Thoracic aorta (tissue), 2 donors: ENCODE measurements at places on chromosomes 3 and 15.

DNA sequence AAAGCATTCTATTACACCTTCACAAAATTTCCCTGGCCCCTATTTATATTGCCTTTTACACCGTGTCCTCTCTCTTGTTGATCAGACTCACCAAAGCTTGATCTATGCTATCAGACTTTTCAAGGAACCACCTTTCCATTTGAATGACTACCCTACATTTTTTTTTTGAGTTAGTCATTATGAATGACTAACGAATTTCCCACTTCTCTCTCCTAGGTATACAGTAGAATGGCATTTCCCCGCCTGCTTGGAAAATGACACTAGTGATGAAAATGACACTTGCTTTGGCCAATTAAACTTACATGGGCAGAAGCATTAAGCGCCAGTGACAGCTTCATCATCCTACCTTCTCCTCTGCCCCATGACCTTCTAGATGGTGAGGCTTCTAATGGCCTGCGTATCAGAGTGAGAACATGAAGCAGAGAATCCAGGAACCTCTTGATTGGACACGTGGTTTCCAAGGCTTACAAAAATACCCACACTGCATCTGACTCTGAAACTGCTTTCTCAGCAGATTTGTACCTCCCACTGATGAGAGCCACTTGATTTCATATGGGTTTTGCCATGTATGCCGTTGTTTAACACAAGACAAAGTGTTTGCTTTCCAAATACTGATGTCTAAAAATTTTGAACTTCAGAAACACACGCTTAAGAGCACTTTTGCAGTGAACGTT, 370.5 kb downstream of the CTNNB1 start:
- no peaks in the 10 kb centered on the region for H3K36me3 ChIP-seq
- H3K4me1 ChIP-seq, result no peaks in the 10 kb centered on the region
- no peak for DNase-seq
- H3K27me3 ChIP-seq, result no peaks in the 10 kb centered on the region
- H3K27ac ChIP-seq, result no peak overlapping the region

DNA sequence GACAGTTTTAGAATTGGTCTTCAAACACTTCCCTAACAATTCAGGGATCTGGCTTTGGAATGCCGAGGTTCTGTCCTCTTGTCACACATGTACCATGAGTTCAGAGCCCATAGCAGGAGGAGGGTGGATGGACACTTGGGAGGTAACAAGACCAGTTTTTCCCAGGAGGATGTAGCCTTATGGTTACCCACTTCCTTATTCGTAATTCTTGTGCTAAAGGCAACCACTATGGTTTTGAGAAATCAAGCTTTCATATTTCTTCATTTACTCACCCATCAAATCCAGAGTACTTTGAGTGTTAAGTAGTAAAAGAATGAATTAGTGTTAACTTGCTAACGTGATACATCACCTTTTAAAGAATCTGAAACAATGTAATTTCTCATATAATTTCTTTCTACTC, 479.6 kb upstream of the ALCAM start:
- no peaks in the 10 kb centered on the region for H3K36me3 ChIP-seq
- no peak for DNase-seq
- H3K4me3 ChIP-seq, result no peak overlapping the region
- no peaks in the 10 kb centered on the region for H3K27me3 ChIP-seq
- no peak overlapping the region for H3K27ac ChIP-seq

DNA sequence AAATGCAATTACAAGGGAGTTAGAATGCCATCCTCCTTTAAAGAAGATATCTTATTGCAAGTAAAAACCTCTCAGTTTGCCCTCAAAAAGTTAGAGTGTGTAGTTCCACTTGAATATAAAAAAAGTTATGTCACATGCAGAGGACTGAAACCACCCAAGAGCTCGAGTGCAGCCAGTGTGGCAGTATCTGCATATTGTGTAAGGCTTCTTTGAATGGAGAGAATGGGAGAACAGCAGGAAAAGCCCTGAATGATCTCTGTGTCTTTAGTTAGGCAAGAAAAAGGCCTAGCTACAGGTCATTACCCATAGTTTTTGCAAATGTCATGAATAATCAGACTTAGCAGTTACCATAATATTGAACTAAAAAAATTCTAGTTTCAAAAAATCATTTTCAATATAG, 13.9 kb upstream of the TEX9 start:
- no peaks in the 10 kb centered on the region for H3K4me1 ChIP-seq
- no peaks in the 10 kb centered on the region for H3K27me3 ChIP-seq
- H3K27ac ChIP-seq, result no peak overlapping the region
- no peak overlapping the region for H3K4me3 ChIP-seq

DNA sequence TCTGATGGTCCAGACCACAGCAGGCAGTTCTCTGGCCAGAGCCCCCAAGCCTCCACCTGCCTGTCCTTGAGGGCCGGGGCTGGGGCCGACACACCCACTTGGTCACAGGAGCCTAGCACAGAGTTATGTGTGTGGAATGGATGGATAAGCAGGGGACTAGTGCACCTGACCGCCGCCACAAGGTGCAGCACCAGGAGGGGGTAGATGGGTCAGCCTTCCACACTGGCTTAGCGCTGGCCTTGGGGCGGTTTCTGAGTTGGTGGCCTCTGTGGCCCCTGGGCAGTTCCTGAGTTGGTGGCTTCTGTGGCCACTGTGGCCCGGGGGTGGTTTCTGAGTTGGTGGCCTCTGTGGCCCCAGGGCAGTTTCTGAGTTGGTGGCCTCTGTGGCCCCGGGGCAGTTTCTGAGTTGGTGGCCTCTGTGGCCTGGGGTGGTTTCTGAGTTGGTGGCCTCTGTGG, 75.8 kb downstream of the FBLN2 start:
- no peaks in the 10 kb centered on the region for H3K27me3 ChIP-seq
- no peak for DNase-seq
- no peaks in the 10 kb centered on the region for H3K36me3 ChIP-seq
- H3K4me3 ChIP-seq, result no peak overlapping the region
- no peak overlapping the region for H3K27ac ChIP-seq
- no peaks in the 10 kb centered on the region for H3K4me1 ChIP-seq

GRCh38 chr3:113228498-113229286, 17.3 kb downstream of the BOC start:
- no peaks in the 10 kb centered on the region for H3K36me3 ChIP-seq
- H3K27ac ChIP-seq, result no peak overlapping the region
- H3K4me1 ChIP-seq, result peaks cover 9% of the 10 kb centered on the region
- no peaks in the 10 kb centered on the region for H3K27me3 ChIP-seq
- no peak overlapping the region for H3K4me3 ChIP-seq

- H3K27ac ChIP-seq, result no peak overlapping the region
- H3K27me3 ChIP-seq, result no peaks in the 10 kb centered on the region
- no peak overlapping the region for H3K4me3 ChIP-seq
Measured at GRCh38 chr3:64253689-64254088, 28.4 kb upstream of the PRICKLE2 start.

DNA sequence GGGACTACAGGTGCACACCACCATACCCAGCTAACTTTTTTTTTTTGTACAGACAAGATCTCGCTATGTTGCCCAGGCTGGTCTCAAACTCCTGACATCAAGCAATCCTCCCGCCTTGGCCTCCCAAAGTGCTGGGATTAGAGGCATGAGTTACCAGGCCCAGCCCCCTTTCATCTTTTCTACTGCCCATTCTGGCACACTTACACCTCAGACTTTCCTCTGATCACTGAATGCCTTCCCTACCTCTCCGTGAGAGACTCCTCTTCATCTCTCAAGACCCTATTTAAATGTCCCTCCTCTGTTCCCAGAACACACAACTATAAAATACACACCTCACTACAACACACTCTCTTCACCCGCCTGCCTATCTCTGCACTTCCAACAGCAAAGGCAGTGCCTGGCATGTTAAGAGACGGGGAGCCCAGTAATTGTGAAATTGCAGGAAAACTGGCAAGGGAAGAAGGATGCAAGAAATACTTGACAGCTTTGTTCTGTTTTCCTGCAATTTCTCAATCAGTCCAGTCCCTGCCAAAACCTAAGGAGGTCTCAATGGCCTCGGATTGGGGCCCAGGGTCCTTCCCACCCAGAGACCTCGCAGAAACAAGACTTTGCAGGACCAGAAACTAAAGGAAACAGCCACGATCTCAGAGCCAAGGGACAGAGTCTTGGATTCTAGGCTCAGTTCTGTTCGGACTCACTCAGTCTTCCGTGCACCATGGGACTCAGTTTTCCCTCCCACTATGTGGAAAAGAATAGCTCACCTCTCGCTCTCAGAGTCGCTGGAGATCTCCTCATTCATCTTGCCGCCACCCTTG, 849 bp downstream of the RRP9 start:
- H3K36me3 ChIP-seq, result peaks cover 13% of the 10 kb centered on the region
- no peaks in the 10 kb centered on the region for H3K27me3 ChIP-seq
- peak overlapping the region; percentile 86 for H3K4me3 ChIP-seq

GRCh38 chr3:102238362-102238761, 196.5 kb upstream of the ZPLD1 start:
- no peak overlapping the region for H3K27ac ChIP-seq
- no peaks in the 10 kb centered on the region for H3K27me3 ChIP-seq
- H3K36me3 ChIP-seq, result no peaks in the 10 kb centered on the region
- DNase-seq, result no peak
- no peak overlapping the region for H3K4me3 ChIP-seq

DNA sequence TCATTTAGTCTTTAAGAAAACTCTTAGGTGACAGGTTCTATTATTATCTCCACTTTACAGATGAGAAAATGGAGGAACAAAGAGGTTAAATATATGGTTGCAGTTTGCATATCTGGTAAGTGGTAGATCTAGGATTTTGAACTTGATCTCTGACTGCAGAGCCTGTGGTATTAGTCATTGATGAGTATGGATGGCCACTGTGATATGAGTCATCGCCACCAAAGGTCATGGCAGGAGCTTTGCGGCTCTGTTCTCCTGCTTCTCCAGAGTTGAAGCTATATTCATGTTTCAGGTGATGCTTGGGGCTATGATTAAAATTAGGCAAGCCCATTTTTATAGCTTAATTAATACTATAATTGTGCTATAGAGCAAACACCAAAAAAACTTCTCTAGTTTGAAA, 306.2 kb upstream of the DPPA4 start:
- no peak overlapping the region for H3K4me3 ChIP-seq
- no peaks in the 10 kb centered on the region for H3K4me1 ChIP-seq
- no peaks in the 10 kb centered on the region for H3K36me3 ChIP-seq
- no peak overlapping the region for H3K27ac ChIP-seq
- H3K27me3 ChIP-seq, result no peaks in the 10 kb centered on the region

DNA sequence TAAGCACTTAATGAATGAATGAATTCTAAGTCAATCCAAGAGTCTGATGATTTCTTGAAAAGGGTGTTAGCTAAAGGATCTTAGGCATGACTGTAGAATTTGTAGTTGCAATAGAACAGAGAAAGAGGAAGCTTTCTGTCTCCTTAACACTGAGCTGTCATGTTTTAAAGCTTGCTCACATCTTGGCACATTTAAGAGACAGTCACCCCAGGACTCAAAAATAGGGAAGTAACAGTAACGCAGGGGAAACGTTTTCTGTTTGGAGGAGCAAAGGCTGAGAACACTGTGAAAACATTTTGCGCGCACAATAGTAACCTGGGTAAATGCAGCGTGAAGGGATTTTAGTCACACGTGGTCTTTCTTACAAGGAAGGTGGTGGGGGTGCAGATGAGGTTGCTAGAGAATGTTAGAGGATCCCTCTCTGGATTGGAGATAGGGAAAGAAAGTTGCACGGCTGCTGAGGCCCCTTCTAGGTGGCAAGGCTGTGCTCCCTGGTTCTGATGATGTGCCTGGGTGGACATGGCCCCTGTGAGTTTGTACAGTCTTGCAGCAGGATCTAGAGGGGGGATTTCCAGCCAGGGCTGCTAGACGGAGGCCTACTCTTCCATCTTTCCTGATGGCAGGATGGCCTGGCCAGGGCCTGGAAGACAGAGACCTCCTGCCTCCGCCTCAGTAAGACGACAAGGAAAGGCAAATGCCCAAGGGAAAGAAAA, 12.0 kb downstream of the STARD5 start:
- no peak for DNase-seq
- no peaks in the 10 kb centered on the region for H3K27me3 ChIP-seq
- no peaks in the 10 kb centered on the region for H3K36me3 ChIP-seq
- peak overlapping the region; percentile 59 for H3K27ac ChIP-seq

GRCh38 chr3:14911651-14912050, 35.7 kb upstream of the NR2C2 start:
- H3K4me3 ChIP-seq, result no peak overlapping the region
- DNase-seq, result no peak

DNA sequence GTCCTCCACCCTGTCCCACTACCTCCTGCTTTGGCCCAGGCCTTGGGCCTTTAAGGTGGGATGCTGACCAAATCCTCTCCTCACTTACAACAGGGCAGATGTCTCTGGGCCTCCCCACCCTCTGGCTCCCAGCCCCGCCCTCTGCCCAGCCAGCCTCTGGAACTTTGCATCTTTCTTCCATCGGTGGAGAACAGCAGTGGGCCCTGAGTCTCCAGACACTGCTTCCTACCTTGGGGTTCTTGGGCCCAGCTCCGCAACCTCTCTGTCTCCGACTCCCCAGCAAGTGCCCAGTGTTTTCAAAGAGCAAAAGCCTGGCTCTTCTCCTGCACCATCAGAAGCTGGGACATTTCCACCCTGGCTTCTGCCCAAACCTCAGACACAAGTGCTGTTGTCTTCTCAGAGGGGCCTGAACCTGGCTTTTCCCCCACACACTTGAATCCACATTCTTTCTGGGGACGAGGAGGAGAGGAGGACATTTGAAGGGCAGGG, 33.1 kb downstream of the MRAS start:
- H3K27me3 ChIP-seq, result no peaks in the 10 kb centered on the region
- H3K27ac ChIP-seq, result peak overlapping the region; percentile 22

DNA sequence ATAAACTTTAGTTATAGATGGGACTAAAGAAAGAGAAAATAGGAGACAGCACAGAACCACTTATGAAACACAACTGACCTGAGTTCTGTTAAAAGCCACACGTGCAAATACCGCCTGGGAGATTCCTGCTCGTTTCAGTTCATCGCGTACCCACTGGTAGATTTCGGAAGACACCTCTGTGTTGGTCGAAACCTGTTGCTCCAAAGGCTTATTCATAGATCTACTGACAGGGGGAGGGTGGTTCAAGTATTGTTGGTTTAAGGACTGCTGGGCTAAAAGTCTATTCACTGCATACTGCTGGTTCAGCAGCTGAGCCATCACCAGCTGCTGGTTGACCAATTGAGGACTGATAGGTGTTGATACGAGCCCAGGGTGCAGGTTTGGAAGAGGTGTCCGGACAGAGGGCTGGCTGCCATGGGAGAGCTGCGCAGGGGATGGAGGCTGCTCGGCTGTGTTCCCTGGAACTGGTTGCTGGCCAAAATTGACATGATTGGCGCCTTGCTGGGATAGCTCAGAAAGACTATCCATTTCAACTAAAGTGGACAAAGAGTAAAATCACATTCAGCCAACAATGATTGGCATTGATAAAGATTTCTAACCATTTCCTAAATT, 30.6 kb downstream of the SATB1 start:
- no peak for DNase-seq
- no peaks in the 10 kb centered on the region for H3K27me3 ChIP-seq
- H3K4me3 ChIP-seq, result no peak overlapping the region
- H3K4me1 ChIP-seq, result no peaks in the 10 kb centered on the region

- no peak overlapping the region for H3K4me3 ChIP-seq
- no peak overlapping the region for H3K27ac ChIP-seq
- H3K36me3 ChIP-seq, result no peaks in the 10 kb centered on the region
- H3K4me1 ChIP-seq, result no peaks in the 10 kb centered on the region
- no peak for DNase-seq
Measured at GRCh38 chr3:184058029-184058428, 5.2 kb downstream of the HTR3C start.
